Right renal cortex interstitium (tissue), 3 donors: ENCODE measurements at places on chromosomes 12 and 14. TPM values are rescaled to one million over a fixed set of nuclear protein-coding genes. Genes with fewer than 3 reads are reported as not detected.

DNA sequence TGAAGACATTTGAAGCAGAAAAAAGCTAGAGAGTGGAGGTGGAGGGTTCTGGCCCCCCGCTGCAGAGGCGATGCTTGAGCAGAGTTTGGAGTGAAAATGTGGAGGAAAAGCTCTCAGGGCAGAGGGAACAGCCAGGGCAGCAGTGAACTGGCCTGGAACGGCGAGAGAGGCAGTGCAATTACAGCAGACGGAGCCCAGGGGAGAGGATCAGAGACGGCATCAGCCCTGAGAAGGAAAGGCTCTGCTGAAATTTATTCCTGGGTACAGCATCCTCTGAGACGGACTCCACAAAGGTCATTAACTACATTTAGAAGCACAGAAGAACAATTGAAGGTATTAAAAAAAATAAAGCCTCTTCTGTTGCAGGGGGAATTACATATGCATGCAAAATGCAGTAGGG is 14.2 kb downstream of the STON2 start:
- DNase-seq: no peak

MUCL1 gene
- polyA plus RNA-seq: not detected

- DNase-seq: no peak
Observed at GRCh38 chr12:96197503-96198272, 3.5 kb downstream of the ELK3 start.

- DNase-seq: no peak
Observed at GRCh38 chr12:51960890-51961289, 9.4 kb downstream of the ACVR1B start.

DNA sequence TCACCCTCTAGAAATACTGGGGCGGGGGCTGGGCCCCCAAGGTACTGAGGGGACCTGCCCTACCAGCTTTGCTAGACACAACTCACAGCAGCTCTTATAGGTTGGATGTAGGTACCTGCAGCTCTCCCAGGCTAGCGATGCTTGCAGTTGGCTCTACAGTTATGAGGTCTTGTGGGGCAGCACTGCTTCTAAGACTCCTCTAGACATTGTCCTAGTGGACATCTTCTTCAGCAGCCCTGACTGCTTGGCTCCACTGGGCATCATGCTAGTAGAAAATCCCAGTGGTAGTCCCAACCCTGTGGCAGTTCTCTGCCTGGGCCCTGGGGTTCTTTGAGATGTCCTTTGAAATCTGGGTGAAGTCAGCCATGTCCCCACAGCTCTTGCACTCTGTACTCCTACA is 419.3 kb upstream of the SEL1L start:
- no peak for DNase-seq

- DNase-seq: no peak
Observed at GRCh38 chr12:52246720-52247621, 13.9 kb downstream of the KRT7 start.

DNA sequence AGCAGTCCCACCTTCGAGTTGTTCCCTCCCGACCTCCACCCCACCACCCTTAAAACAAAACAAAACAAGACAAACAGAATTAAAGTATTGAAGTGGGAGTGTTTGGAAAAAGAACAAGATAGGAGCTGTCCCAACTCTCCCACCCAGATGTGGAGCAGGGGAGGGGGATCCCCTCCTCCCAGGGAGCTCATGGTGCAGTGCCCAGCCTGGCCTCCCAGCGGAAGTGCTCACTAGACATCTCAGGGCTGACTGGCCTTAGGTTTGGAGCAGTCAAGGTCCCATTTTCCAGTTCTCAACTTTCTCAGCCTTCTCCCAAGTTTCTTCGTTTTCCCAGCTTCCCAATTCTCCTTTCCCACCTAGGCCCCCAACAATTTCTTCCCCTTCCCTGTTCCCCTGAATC is 2.9 kb downstream of the SP7 start:
- no peak for DNase-seq

GRCh38 chr12:66329941-66330340 is 27.6 kb downstream of the HELB start:
- DNase-seq: no peak

DNA sequence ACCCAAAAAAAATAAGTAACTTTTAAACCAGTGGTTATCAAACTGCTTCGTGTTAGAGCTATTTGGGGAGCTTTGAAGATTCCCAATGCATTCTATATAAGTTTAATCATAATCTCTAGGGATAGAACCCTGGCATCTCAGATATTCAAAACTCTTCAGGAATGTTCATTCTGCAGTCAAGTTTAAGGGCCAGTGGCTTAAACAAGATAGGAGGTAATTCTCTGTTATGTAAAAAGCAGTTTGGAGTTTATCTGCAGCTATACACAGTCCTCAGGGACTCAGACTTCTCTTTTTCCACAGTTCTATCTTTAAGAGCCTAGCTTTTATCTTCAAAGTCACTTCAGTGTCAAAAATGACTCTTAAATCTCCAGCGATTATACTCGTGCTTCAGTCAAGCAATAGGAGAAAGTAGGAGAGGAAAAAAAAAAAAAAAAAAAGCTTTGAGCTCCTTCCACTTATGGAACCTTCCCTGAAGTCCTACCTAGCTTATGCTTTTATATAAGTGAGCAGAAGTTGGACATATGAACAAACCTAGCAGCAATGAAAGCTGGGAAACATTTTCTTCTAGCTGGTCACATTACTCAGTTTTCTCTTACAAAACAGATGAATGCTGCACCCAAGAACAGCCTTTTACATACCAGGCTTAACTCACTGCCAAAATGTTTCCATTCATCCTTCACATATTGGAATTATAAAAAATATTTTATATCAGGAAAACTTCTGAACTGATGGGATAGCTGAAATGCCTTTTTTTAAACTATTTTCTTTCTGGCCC is 302.8 kb downstream of the FSCB start:
- DNase-seq: no peak

- DNase-seq: no peak
Observed at GRCh38 chr14:69980457-69981425, 101.5 kb downstream of the SMOC1 start.

DNA sequence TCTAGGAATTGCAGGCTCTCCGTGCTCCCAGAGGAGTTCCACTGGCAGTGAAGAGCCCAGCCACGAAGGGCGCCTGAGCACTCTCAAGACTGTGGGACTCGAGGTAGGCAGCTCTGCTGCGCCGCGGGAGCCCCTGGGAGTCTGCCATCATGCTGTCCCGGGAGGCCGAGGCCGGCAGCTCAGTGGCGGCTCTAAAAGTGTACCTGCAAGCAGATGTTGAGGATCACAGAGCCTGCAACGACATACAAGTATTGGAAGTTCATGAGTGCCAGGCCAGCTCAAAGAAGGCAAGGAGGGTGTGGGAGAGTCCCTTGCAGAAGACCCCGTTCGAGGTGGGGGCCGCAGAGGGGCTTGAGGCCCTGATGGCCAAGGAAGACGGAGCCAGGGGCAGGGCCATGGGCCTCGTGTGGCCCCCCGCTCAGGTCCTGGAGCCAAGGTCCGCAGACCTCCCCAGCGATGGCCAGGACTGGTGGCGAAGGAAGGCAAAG is 62.7 kb downstream of the MUCL1 start:
- DNase-seq: no peak

GRCh38 chr12:119090865-119091264 is 87.9 kb upstream of the HSPB8 start:
- DNase-seq: no peak

- no peak for DNase-seq
Observed at GRCh38 chr14:38409071-38409705, 153.3 kb upstream of the CLEC14A start.

TMEM263 gene
- polyA plus RNA-seq: 83.4 TPM

DNA sequence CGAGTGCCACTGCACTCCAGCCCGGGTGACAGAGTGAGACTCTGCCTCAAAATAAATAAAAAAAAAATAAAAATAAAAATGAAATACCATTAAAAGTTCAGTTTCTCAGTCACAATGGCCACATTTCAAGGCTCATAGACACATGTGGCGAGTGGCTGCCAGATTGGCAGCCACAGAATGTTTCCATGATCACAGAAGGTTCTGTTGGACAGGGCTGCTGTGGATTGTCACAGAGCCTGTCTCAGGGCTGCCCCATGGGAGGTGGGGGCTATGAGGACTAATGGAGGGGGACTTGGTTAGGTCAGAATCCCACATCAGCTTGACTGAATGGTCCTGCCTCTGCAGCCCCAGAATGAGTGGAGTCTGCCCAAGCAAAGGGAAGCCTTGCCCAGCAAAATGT is 3.8 kb upstream of the PLA2G1B start:
- DNase-seq: no peak

DNA sequence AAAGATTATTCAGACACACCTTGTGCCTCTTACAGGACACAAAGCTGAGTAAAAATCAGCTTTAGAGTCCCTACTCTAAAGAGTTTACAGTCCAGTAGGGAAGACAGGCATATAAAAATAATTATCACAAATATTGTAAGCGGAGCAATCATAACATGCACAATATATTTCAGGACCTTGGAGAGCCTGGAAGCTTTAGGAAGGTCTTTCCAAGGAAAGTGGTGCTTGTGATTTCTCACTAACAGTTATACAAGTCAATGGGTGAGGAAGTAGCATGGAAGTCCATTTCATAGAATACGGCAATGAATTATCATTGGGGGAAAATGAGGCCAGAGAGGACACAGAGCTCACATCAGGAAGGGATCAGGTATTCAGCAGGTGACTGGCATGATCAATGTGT is 268.3 kb downstream of the C12orf50 start:
- no peak for DNase-seq

DNA sequence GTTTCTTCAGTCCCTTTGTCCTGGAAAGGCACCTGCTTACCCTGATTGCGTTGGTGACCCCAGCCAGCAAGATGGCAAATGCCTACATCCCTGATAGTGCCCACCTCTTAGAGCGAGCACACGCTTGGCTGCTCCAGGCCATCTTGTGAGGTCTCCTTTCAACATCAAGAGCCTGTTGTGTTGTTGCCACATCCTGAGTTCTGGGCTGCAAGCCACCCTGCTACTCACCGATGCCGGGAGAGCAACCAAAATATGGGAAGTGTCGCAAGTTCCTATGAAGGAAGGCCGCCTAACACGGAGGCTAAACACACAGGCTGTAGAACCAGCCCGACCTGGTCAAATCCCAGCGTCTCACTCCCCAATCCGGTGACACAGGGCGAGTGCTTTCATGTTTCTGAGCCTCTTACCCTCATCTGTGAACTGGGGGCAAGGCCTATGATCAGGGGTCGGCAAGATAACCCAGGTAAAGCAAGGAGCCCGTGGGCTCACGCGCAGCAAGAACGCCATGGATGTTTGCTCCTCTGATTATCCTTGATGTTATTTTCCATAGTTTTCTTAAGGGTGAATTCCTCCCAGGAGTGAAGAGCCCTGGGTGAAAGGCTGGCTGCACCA is 98.4 kb downstream of the LGMN start:
- DNase-seq: no peak

DNA sequence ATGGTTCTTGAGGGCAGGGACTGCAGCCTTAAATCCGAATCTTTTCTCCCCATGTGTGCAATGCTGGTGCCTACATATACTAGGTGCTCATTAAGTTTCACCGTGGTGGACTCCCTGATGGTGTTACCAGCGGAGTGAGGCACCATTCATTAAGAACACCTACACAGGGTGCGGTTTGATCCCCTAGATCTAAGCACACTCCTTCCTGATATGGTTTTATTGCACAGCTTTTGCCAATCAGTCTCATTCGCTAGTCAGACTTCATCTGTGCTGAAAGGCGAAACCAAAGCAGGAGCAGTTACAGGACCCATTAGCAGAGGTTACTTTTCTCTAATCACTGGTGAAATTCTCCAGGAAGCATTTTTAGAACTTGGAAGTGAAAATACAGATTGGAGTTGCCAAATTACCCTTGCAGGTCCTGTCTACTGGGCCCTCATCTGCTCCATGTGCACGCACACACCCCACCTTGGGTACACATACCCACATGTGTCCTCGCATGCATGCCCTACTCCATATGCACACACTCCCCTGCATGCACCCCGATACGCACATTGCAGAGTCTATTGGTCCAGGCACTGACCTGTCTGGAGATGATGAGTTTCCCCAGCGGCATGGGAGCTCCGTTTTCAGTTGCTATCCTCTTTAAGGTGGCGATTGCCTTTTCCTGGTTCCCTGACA is 58.5 kb downstream of the DAO start:
- no peak for DNase-seq

DNA sequence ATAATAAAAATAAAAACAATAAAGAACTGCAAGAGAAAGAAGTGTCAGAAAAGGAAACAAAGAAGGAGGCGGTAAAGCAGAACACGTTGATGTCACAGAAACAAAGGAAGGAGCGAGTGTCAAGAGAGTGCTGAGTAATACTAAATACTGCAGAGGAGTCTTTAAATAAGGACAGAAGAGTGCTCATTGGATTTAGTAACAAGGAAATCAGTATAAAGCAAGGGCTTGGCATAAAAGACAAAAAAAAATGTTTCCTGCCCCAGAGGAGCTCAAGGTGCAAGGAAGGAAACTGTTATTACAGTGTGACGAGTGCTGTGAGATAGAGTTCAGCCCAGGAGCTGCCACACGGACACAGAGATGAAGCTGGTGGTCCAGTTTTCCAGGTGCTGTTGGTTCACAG is 8.4 kb upstream of the TUBA1A start:
- DNase-seq: no peak

LRRC23 gene
- 23.4 TPM for polyA plus RNA-seq

GRCh38 chr12:119230807-119231206 is 52.1 kb downstream of the HSPB8 start:
- DNase-seq: no peak

DNA sequence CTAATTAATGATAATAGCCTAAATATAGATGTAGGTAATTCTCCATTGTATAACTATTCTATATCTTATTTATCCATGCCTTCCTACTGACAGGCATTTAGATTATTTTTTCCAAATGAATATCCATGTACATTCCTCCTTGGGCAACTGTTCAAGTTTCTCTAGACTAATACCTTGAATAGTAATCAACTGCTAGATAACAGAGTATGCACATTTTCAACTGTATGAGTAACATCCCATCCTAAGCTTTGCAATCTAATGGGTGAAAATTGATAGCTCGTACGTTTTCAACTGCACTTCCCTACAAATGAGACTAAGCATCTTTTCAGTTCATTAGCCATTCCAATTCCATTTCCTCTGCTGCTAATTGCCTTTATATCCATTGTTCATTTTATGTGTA is 37.0 kb downstream of the YAF2 start:
- no peak for DNase-seq

- no peak for DNase-seq
Observed at GRCh38 chr12:131093971-131094830, 140.5 kb downstream of the ADGRD1 start.

- no peak for DNase-seq
Observed at GRCh38 chr12:108548954-108549521, 11.9 kb downstream of the SART3 start.

DNA sequence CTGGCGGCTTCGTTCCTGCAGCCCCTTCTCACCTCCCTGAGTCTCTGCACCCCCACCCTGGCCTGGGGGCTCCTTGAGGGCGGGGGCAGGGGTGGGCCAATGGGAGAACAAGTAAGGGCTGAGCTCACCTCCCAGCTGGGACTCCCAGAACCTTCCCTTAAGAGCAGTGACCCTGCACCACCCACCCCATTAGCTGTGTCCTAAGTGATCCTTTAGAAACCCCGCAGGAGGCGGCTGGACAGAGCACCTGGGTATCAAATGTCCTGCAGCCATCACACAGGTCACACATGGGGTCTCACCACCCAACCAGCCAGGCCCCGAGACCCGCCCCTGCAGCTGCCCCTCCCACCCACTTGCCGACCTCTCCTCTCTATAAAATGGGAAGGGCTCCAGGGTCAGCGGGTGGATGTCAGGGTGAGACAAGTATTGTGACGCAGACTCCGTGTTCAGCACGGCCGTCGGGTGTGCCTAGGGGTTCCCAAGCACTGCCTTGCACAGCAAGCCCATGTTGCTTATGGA is 151.2 kb upstream of the C14orf180 start:
- DNase-seq: no peak

RBMS2 gene
- 48.7 TPM for polyA plus RNA-seq

GRCh38 chr12:7624478-7624877 is 41.2 kb downstream of the APOBEC1 start:
- DNase-seq: no peak

- DNase-seq: no peak
Observed at GRCh38 chr12:47828008-47828975, 8.6 kb upstream of the HDAC7 start.
